ENCODE measurements at places on chromosomes 7 and 10. TPM values are rescaled to one million over a fixed set of nuclear protein-coding genes. Genes with fewer than 3 reads are reported as not detected.
A peak's percentile ranks its signal among the peaks of the same experiment; 100 is the strongest.

TES gene
- total RNA-seq = 23.3 TPM

NPY4R gene
- total RNA-seq = not detected

LOXL4 gene
- 1.6 TPM for total RNA-seq

RNLS gene
- 14.9 TPM for total RNA-seq

GIMAP1 gene
- 8.0 TPM for total RNA-seq

OR9A2 gene
- total RNA-seq = not detected

CCDC3 gene
- 14.9 TPM for total RNA-seq

DNAH11 gene
- 2.8 TPM for total RNA-seq

GRCh38 chr7:155710530-155710929 lies 66.1 kb downstream of the RBM33 start:
- no peak for DNase-seq

DNA sequence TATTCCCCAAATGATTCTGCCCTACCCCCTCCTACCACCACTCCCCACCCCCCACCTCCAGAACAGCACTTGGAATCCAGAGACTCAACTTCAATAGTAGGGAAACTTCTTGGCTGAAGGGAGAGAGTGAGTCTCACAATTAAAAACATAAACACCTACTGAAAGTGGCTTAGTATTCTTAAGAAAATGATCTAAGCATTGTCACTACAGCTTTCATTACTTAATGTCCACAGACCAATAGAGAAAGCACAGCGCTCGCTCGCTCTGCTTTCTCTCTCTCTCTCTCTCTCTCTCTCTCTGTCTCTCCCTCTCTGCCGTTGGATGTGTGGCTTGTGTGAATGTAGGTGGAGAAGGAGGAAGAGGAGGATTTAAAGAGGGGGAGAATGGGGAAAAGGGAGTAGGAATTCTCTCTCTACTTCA lies 1.5 kb upstream of the SEMA3A start:
- no peak for DNase-seq

- DNase-seq = peak; percentile 36
Observed at GRCh38 chr10:48670978-48671913, 13.4 kb upstream of the WDFY4 start.

DNA sequence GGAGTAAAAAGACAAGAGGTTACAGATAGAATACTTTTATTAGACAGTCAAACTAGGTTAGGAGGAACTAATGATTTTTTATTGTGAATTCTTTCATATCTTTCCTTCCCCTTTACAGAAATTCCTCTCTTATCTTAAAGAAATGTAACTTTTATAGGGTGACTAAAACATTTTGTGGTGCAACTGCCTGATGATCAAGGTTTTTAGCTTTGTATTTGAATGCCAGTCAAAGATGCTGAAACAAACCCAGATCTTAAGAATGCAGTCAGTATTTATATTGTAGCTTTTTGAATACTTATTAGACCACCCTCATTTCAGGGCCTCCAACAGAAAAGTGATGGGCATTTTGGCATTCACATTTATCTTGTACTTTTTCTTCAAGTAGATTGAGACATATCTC lies 27.4 kb downstream of the TAX1BP1 start:
- DNase-seq = no peak

GRCh38 chr10:107415446-107415845 lies 250.9 kb upstream of the SORCS1 start:
- no peak for DNase-seq

DNA sequence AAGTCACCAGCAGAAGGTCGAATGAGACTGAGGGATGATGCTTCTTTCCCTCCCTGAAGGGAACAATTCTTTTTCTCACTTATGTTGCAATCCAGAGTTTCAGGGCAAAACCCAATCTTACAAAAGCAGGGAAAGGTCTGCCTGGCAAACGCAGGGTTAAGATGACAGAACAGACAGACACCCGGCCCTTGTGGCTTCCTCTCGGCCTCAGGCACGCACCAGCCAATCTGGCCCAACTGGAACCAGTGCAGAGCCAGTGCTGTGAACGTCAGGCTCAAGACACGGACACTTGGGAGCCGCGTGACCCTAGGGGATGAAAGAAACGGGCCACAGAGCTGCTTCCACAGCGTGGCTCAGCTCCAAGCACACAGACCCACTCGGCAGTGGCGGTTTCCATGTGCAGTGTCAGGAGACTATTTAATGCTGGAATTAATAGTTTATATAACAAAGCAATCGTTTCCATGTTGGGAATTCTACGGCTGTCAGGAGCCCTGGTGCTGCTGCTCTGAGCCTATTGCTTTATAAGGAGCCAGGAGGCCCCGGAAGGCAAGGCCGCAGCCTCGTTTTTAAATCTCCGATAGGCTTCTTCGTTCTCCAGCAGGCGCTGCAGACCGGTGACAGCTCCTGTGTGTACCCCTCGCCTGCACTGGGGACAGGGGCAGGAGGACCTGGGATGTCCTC lies 198.4 kb downstream of the DIP2C start:
- peak; percentile 76 for DNase-seq

DNA sequence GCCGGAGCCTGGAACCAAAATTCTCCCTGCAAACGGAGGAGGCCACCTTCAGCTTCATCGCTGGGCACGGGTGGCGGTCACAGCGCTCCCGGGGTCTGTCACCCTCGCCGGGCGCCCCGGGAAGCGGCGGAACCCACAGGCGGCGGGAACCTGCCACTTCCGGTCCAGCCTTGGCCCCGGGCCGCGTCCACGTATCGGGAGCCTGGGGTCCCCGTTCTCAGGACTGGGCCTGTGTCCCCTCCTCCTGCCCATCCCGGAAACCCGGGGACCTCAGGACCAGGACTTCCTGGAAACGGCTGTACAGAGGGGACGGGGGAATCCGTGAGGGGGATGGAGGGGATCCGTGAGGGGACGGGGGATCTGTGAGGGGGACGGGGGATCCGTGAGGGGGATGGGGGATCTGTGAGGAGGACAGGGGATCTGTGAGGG lies 25.4 kb downstream of the PDGFA start:
- DNase-seq = no peak

DNA sequence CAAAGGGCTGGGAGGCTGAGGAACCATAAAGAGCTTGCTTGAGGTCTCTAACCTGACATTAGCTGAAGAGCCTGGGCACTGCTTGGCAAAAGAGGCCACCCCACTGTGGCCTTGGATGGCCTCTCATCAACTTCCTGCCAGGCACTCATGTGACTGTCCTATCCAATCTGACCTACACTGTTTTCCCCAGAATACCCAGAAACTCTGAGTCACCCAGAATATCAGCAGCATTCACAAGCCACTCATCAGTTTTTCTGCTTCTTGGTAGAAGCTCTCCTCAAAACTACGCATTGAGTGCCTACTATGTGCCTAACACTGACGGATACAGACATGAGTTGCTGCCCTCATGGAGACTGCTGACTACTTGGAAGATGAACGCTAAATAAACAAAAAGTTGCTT lies 4.1 kb upstream of the NT5C2 start:
- DNase-seq = peak; percentile 72

- DNase-seq = no peak
Observed at GRCh38 chr7:39683216-39683845, 60.0 kb downstream of the RALA start.

GRCh38 chr7:36923943-36924436 lies 199.7 kb upstream of the AOAH start:
- DNase-seq = no peak

GRCh38 chr10:98285416-98285815 lies 17.4 kb upstream of the LOXL4 start:
- DNase-seq = no peak

GRCh38 chr7:95316588-95316987 lies 7.7 kb downstream of the PON1 start:
- no peak for DNase-seq

GRCh38 chr7:25965405-25966123 lies 186.4 kb upstream of the NFE2L3 start:
- no peak for DNase-seq

- no peak for DNase-seq
Observed at GRCh38 chr10:7544203-7544602, 122.6 kb downstream of the ITIH5 start.

DNA sequence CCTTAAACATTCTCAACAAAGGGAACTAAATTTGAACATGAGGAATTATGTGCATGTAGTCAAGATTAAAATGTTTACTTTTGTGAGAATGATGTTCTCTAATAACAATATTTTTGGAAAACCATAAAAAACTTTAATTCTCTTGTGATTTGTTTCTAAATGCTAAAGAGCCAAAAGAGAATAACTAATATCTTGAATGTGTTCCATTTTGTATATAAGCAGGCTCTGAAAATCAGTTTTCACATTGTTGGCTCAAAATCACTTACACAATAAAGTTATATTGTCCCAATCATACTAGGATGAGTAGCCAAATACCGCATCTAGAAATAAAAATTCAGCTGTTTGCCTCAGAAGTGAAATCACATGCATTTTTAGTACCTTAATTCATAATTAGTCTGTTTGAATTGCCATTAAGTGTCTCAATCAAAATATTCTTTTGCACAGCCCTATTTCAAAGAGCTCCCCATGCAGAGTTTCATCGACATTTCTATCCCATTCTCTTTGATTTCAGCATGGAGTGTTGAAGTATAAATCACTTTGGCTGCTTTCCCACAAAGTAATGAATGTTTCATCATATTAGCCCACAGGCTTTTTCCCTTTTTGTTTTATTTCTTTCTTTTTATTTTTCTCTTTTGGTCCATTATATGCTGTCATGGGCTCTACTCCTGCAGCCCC lies 420.3 kb upstream of the POM121L12 start:
- DNase-seq = no peak

GRCh38 chr10:103967448-103968071 lies 620 bp downstream of the SLK start:
- DNase-seq = no peak

DNA sequence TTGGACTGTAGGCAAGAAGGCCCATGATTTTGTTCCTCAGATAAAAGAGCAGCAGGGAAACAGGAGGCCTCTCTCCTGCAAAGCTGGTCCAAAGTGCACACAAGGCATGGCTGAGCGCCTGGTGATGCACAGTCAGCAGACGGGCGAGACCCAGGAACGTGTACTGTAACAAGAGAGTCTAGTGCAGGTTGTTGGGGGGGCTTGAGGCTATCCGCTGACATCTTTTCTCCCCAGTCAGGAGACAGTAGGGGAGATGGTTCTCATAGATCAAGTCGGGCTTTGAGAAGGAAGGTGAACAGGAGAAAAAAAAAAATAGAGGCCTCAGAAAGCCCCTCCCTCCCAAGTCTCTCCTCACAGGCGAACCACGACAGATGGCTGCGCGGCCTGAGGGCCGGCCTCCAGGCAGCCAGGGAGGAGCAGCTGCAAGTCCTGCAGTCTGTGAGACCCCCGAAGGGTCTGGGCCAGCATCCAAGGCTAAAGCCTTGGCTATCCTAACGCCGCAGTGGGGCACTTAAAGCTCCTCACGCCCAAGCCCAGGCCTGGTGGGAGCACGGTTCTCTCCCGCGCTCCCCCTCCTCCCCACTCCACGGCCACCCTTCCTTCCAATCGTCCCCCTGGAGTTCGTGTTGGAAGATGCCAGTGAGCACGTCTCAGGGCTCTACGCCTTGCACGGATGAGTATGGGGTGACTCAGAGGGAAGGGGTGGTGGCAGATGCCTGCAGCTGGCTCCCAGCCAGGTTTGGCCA lies 68.3 kb downstream of the PRKAG2 start:
- DNase-seq = no peak

- no peak for DNase-seq
Observed at GRCh38 chr7:15719311-15719710, 32.8 kb upstream of the MEOX2 start.

DNA sequence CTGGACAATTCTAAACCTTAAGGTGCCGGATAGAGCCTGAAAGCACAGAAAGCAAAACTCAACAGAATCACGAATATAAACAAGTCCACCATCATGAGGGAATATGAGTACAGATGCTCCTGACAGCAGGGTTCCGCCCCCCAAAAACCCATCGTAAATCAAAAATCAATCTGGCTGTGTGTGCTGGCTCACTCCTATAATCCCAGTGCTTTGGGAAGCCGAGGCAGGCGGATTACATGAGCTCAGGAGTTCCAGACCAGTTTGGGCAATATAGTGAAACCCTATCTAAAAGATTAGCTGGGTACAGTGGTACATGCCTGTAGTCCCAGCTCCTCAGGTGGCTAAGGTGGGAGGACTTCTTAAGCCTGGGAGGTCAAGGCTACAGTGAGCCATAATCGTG lies 12.2 kb downstream of the BUD31 start:
- no peak for DNase-seq

- peak; percentile 36 for DNase-seq
Observed at GRCh38 chr10:49400365-49400764, 4.5 kb upstream of the DRGX start.

GRCh38 chr7:146115851-146116520 lies 615 bp upstream of the CNTNAP2 start:
- DNase-seq = no peak

- DNase-seq = no peak
Observed at GRCh38 chr7:96669812-96670211, 39.8 kb downstream of the SEM1 start.

GRCh38 chr7:150370612-150371071 lies 2.0 kb downstream of the REPIN1 start:
- no peak for DNase-seq

DNA sequence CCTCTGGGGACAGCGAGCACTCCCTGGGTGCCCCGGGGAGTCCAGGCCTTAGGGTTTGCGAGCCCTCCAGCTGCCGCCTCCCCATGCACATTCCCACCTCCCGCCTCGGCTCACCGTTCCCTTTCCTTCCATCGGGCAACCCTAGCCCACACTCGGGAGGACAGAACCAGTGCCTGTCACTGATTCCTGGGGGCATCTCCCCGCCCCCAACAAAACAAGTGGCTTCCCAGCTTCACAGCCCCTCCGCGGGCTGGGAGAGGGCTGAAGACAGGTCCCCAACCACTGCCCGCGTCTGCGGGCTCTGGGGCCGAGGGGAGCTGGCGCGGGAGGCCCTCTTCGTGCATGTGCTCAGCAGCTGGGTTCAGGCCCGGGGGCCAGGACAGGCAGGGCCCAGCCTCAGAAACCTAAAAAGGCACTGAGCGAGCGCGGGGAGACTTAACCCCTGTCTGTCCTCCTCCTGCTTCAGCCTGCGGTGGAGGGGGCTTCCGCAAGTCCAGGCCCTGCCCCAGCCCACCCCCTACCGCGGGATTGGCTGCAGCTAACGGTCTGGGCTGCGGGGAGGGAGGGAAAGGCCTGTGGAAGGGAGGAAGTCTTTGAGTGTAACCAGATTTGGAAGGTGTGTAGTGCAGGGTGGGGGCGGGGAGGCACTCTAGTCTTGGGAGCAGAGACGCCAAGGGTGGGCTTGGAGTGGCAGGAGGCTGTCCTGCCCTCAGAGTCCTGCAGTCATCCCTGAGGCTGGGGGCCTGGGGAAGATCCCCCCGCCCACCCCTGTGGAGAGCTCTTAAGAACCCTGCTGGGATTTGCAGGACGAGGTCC lies 1.2 kb downstream of the FLNC start:
- no peak for DNase-seq

GRCh38 chr7:140512317-140513000 lies 33.2 kb upstream of the MKRN1 start:
- no peak for DNase-seq

GRCh38 chr7:151727579-151728285 lies 149.2 kb downstream of the PRKAG2 start:
- DNase-seq = peak; percentile 90

Measured in right atrium auricular region (tissue), 2 donors.